Vagina (tissue), 2 donors: ENCODE measurements at places on chromosomes 7 and 10. TPM values are rescaled to one million over a fixed set of nuclear protein-coding genes. Genes with fewer than 3 reads are reported as not detected.
A peak's percentile ranks its signal among the peaks of the same experiment; 100 is the strongest.

DNA sequence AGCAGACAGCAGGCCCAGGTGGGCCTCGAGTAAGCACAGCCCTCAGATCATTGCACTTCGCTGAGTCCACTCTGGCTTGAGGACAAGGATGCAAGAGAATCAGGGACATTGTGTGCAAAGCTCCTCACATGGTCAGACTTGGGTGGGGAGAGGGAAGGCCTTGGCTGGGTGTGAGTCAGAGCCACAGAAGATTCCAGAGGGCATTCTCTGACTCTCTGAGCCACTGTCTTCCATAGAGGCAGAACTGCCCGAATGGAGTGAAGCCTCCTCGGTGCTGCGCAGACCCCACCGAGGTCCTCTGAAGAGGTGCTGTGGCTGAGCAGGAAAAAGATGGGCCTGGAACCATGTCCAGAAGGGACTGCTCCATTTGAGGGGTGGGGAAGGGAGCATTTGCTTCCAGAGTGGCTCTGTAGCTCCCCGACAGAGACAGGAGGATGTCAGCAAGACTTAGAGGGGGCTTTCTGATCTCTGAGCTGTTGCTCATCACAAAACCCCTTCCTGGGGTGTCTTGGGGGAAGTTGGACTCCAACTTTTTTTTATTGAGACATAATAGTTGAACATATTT is 120.8 kb downstream of the PTPN20 start:
- peak; percentile 88 for DNase-seq

DNA sequence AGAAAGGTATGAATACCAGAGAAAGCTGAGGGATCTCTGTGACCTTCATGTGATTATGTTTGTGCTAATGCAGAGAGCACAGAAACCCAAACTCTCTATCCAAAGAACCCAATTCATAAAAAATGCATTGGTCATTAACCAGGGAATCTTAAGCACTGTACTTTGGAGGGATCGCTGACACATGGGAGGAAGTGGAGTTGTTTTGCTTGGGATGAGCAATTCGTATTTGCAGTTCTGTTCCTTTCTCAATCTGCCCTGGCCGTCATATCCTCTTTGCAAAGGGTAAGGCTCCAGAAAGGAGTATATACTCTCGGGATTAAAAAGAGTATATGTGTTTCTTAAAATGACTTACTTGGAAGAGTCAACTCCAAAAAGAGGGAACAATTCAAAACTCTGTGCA is 221.3 kb downstream of the POU6F2 start:
- no peak for DNase-seq

DNA sequence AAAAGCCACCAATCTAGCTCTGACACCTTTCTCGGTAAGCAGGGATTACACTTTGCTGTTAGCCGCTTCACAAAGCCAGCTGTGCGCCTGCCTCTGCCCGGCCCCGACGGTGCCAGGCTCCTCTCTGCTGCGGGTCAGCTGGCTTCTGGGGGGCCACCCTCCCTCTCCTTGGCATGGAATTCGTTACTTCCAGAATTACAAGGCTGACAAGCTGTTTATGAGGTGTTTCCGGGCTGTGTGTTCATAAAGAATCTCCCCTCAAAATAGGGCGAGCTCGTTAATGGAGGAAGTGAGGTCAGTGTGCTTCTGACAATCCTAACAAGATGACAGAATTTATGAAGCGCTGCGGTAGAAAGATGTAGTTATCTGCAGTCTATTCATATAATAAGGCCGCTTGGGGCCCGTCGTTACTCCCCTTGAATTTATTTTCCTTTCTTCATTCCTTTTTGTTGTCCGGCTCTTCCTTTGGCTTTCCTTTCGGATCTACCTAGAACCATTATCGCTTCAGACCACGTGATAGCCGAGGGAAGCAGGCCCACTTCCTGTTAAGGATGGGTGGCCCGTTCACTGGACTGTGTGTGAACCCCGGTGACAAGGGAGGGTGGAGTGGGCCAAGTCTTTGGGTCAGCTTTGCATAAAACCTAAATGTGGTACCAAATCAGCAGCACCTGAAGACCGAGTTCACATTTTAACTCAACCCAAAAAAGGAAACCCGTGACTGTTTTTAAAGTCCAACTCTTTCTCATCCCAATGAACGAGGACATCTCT is 273.0 kb upstream of the YAE1 start:
- no peak for DNase-seq

The LGI1 gene
- 0.74 TPM for total RNA-seq

The HYAL4 gene
- 0.49 TPM for total RNA-seq
